Suprapubic skin (tissue), 4 donors: ENCODE measurements at places on chromosomes 2 and 18.

GRCh38 chr2:44929735-44930273 is 11.7 kb upstream of the SIX3 start:
- DNase-seq, result no peak

- DNase-seq, result no peak
These were observed 12.0 kb upstream of the ATP6V1C2 start for GRCh38 chr2:10709290-10709939.

GRCh38 chr2:102094917-102095316 is 47.6 kb upstream of the IL1R1 start:
- no peak for DNase-seq

DNA sequence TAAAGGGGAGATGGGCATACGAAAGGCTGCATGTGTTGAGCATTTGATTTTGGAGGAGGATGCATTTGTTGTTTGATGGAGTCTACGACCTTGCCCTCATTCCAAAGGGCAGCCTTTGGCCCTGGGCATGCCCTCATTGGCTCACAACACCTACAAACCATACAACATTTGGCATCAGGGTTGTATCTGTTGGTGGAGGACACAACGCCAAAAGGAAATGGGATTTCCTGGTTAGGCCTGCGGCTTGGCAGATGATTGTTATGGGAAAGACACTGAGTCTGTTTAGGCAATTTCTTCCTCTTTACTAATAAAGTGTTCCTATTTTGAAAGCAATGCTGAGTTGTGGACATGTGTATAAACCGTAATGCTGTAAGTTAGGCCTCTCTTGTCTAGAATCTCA is 246.9 kb downstream of the LDLRAD4 start:
- peak; percentile 47 for DNase-seq

- no peak for DNase-seq
These were observed 10.1 kb downstream of the COL4A4 start for GRCh38 chr2:227153758-227154486.

DNA sequence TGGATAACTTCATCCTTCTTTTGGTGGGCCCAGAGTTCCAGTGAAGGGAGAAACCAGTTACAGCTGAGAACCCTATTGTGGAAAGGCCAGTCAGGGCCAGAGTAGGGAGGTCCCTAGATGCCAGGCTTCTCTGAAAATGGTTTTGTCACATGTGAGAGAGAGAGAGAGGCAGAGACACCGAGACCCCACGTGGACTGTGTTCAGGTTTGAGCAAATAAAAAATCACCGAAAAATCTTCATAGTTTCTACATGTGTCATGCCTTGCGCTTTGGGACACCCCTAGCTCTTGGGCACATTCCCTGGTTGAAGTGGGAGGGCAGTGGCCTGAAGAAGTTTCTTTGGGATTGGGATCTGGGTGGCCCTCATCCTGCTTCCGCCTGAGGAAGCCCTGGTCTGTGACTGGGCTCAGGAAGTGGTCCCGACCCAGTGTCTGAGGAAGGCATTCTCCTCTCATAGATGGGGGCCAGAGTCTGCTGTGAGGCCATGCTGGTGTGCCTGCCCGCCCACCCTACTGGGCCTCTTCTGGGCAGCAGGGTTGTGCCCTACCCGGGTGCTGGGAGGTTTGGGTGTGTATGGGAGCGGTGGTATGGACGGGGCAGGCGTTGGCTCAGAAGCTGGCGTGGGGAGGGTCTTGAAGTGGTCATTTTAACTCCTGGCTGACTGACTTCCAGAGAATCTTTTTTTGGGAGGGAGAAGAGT is 16.1 kb downstream of the NCK2 start:
- DNase-seq, result peak; percentile 55

- DNase-seq, result no peak
These were observed 79.5 kb downstream of the EVA1A start for GRCh38 chr2:75480971-75481836.

DNA sequence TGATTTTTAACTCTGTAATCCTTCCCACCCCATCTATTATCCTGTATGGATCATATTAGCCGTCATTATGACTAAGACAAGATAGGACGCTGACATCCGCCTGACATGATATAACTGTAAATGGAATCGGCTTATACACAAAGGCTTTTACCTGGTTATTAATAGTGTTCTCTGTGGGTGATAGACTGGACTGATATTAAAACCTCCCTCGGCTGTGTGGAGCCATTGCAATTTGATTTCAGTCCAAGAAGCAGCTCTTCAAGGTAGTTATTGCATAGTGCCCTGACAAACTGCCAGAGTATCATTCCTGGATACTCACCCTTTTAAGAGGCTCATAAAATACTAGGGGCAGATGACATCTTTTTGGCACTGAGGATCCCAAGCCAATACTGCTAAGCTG is 226.1 kb upstream of the HNRNPA3 start:
- no peak for DNase-seq

GRCh38 chr2:240886023-240886565 is 9.9 kb downstream of the MAB21L4 start:
- DNase-seq, result no peak
